ENCODE measurements at places on chromosomes 2 and 18. TPM values are rescaled to one million over a fixed set of nuclear protein-coding genes. Genes with fewer than 3 reads are reported as not detected.

DNA sequence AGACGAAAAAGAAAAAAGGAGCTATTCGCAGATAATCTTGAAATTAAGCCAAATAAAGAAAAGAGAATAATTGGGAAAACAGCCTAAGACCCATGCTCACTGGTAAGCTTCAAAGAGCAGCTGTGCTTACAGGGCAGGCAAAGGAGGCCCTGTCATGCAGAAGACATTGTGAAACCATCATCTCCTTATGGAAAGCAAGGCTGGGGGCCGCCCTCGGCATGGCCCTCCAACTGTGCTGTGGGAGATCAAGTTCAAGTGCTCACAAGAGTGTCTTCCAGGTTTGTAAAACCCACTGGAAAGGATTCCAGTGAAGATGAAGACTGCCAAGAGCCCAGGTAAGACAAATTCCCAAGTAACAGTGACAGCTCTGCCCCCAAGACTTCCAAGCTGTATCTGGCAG, 32.2 kb downstream of the ACVR1 start:
- DNase-seq = no peak

DCDC2C gene
- not detected for total RNA-seq

ABHD1 gene
- total RNA-seq = 3.3 TPM

DNA sequence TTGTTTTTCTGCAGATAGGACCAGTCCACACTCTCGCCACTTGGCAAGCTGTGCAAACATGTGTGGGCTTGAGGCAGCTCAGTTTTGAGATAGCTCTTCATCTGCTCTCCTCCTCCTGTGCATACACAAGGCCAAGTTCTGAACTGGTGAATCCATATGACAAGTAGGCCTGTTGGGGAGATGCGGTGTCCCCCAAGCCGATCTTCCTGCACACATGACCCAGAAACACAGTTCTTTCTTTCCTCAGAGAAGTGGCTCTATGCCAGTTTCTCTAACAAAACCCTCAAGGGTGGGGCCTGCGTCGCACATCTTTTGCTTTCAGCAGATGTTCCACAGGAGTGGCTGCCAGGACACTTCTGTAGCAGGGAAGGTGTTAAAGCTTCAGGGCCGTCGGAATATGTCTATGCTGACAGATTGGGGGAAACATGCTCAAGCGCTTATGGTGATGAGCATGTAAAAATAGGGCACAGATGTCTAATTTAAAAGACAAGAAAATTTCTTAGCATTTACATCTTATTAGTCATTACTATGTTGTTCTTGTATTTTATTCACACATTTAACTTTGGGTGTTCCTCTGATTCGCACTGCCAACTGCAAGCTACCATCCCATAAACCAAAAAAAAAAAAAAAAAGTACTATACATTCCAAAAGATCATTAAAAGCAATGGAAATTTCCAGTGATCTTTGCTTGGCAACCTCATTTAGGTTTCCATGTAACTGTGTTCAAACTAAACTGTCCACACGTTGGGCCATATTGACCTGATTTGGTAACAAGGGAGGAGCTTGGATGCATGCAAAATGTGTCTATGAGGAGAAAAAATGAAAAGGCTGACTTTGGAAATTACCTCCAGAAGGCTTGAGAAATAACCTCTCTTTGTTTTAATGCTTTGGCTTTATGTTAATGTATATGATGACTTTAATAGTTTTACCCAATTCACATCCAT, 1055.5 kb upstream of the KLHL29 start:
- DNase-seq = no peak

DNA sequence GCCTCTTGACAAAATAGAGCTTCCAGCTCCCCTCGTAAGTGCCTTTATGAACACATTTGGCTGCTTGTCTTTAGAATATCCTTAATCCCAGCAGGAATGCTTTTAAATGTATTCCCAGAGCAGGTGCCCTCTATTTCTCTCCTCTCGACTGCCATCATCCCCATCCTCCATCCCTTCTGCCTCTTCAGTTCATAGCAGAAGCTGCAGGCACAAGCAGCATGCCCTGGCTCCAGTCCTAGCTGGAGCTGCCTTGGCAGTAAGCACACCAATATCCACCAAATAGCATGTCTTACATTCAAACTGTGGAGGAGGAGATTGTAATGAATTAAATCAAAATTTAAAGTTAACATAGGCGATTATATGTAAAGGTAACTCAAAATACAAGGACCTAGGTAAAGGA, 891.3 kb upstream of the SLC39A10 start:
- no peak for DNase-seq

SERPINB11 gene
- not detected for total RNA-seq

DNA sequence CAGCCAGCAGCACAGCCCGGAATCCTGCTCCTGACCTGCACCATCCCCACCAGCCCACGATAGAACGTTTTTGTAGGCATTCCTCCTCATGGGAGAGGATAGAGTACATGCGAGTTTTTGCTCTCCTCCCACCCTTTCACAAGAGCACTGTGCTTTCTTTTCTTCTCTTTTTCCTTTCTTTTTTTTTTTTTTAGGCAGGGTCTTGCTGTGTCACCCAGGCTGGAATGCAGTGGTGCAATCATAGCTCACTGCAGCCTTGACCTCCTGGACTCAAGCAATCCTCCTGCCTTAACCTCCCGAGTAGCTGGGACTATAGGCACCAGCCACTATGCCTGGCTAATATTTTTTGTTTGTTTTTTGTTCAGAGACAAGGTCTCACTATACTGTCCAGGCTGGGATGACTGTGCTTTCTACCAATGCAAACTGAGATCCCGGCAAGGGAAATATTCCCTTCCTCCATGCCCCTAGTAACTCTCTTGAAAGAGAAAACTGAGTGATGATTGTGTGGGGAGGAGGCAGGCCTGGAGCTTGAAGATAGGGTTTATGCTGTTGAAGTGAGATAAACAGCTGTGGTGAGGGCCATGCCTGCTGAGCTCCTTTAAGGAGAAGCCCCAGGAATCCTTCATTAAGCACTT, 82.6 kb upstream of the TXNDC2 start:
- DNase-seq = peak; percentile 78

- no peak for DNase-seq
Measured at GRCh38 chr2:219496247-219496824, 2.4 kb upstream of the GMPPA start.

DNA sequence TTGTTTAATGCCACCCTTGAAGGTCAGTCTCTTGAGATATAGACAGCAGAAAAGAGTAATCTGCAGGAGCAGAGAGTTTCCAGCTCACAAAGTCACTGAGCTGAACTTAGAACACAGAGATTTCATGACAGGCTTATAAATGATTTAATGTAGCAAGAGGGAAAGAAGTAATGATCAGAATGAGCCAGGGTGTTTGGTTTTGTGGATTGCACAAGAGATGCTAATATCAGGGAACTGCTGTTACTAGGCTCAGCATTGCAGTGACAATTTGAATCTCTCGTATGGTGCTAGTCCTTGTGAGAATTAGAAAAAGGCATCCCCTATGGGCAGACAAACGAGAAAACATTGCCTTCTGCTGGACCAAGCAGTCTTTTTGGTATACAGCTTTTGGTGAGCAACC, 61.7 kb upstream of the ITGB6 start:
- no peak for DNase-seq

ALK gene
- 1.8 TPM for total RNA-seq

DNA sequence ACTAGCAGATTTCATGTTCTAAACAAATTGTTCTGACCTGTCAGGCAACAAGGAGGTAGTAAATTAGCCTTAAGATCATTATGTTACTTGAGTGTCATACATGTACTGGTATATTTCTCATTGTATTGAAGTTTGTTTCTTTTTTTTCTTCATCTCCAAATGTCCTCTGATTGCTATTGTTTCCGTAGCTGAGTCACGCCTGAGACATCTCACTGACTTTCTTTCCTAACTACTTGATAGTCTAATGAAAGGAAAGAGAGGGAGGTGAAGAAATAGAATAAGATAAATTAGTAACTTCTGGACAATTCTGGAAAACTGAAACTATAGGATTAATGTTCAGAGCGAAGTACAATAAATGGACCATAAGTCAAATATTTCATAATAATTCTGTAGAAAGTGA, 1049.9 kb downstream of the TSN start:
- no peak for DNase-seq

GRCh38 chr2:85589982-85590791, 5.4 kb upstream of the RNF181 start:
- DNase-seq = peak; percentile 54

DNA sequence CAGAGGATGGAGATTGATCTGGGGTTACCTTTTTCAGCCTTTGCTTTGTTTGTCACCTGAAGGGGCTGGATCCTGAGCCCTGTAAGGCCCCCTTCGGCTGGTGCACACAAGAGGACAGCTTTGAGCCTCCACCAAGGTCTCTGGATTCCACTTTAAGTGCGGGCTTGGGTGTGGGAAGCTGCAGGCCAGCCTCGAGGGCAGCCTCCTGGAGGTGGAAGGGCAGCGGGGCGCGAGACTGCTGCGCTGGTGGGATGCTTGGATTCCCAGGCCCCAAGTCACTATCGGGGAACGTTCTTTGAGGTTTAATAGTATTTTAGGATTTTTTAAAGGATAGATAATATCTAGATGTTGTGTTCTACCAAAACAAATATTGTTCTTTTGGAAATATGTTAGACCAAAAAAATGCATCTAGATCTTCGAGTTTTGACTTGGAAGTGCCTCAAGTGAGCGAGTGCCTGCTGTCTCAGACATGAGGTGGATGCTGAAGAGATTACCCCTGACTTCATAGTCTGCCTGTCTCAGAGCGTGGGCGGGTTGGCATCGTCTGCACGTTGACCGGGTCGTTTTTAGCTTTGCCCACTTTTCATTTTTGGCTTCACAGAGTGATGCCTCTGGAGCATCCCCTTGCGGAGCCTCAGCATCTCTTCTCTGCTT, 113.8 kb downstream of the AGAP1 start:
- DNase-seq = no peak

- DNase-seq = no peak
Measured at GRCh38 chr2:216556202-216556601, 57.6 kb downstream of the RPL37A start.

- no peak for DNase-seq
Measured at GRCh38 chr2:74043345-74044329, 58.9 kb downstream of the TET3 start.

- no peak for DNase-seq
Measured at GRCh38 chr2:36416370-36417165, 61.0 kb downstream of the CRIM1 start.

DNA sequence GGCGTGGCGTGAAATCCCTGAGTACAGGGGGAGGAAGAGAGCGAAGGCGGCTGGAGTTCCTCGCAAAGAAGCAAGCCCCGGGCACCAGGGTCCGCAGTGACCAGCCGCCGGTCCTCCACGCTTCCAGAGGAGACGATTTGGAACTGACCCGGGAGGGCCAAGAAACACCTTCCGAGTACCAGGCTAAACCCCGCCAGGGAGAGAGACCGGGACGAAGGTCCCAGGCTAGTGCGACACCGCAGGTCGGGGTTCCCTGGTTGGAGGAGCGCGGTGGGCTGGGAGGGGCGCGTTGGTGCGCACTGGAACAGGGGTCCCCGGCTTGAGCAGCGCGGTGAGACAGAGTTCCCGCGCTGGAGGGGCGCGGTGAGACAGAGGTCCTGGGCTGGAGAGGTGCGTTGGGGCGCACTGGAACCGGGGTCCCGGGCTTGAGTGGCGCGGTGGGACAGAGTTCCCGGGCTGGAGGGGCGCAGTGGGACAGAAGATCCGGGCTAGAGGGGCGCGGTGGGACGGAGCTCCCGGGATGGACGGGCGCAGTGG, 901 bp downstream of the WDFY1 start:
- DNase-seq = peak; percentile 41

GRCh38 chr2:113178891-113179290, 5.1 kb downstream of the PSD4 start:
- DNase-seq = no peak

ACOXL gene
- 0.19 TPM for total RNA-seq

- no peak for DNase-seq
Measured at GRCh38 chr18:48657447-48658120, 118.8 kb downstream of the CTIF start.

DNA sequence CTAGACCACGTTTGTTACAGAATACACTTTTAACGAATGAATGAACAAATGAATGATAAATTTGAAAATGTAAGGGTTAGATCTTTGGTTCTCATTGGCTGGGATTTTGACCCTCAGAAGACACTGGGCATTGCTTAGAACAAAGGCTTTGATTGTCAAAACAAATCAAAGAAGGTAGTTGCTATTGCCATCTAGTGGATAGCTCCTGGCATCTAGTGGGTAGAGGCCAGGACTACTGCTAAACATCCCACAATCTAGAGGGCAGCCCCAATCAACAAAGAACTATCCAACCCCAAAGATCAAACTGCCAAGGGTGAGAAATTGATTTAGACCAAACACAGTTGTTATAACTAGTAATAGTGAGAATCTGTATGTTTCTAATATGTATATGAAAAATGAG, 552.3 kb downstream of the KCNJ3 start:
- DNase-seq = no peak

- DNase-seq = no peak
Measured at GRCh38 chr2:225027061-225027762, 15.1 kb downstream of the DOCK10 start.

- no peak for DNase-seq
Measured at GRCh38 chr2:9944330-9944758, 7.1 kb upstream of the GRHL1 start.

DNA sequence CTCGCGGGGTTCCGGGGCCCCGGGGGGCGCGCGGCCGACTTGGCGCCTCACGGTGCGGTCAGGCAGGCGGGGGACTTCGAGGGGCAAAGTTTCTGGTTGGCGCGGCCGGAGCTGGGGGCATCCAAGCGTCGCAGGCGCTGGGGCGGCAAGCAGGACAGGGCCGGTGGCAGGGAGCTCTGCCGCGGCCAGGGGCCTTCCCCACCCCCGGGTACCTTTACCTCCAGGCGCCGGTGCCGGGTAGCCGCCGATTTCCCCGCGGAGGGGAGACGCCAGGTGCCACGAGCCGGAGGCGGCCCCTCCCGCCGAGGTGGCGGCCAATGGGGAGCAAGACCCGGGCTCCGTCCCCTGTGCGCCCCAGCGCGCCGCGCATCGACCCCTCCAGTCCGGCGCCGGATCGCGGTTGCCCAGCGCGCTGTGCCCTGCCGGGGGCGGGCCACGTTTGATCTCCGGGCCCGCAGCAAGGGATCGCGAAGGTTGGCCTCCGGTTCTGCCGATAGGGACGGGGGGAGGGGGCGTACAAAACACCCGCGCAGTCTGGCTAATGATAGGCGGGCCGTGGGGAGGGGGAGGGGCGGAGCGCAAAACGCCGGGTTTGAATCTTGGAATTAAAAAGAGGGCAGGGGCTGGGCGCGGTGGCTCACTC, at the start of gene ST8SIA5:
ST8SIA5 (minus strand) TSS at position 495 of the 643 bp plus-strand sequence. CDS start 545 bp downstream, outside the sequence.
- peak; percentile 57 for DNase-seq

LOXHD1 gene
- not detected for total RNA-seq

MRO gene
- total RNA-seq = 2.2 TPM

IL37 gene
- not detected for total RNA-seq

- peak; percentile 29 for DNase-seq
Measured at GRCh38 chr18:23703057-23703986, 14.1 kb downstream of the LAMA3 start.

Measured in adrenal gland (tissue), 19 donors.